ENCODE measurements at places on chromosomes 1 and 21. TPM values are rescaled to one million over a fixed set of nuclear protein-coding genes. Genes with fewer than 3 reads are reported as not detected.

BEST4 gene
- total RNA-seq, result not detected

DNA sequence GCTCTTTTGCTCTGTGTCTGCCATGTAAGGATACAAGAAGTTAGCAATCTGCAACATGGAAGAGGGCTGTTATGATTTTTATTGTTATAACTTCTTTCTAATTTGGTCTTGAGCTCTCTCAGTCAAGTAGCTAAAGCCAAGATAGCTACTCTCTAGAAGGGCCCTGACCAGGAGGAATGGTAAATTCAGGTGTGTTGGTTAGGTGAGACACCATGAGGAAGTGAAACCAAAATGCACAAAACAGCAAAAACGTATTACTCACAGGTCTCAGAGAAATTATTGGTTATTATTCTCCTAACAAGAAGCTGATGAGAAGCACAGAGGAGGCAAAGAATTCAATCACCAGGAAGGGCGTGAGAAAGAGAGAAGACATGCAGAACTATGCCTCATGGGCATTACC lies 51.8 kb upstream of the INSL5 start:
- no peak for DNase-seq

GRCh38 chr1:204445860-204446412 lies 34.3 kb upstream of the PPP1R15B start:
- peak; percentile 51 for DNase-seq

KIF26B gene
- 2.3 TPM for total RNA-seq

DNA sequence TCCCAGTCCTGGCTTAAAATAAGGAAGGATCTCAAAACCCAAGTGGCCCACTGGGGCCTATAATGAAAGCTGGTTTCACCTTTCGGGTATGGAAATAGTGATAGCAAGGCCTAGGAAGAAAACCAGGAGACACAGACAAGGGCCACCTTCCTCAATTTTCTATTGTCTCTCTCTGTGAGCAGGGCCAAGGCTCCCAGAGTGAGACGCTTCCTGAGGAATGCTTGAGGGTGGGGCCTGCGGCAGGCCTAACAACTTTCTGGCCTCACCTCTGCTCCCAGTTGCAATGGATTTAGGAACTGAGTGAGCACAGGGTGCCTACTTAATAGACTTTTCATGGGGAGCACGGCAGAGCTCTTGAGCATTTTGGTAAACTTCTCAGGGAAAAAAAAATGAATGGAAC lies 300.9 kb downstream of the ASTN1 start:
- DNase-seq, result no peak

CFHR5 gene
- total RNA-seq, result not detected

DNA sequence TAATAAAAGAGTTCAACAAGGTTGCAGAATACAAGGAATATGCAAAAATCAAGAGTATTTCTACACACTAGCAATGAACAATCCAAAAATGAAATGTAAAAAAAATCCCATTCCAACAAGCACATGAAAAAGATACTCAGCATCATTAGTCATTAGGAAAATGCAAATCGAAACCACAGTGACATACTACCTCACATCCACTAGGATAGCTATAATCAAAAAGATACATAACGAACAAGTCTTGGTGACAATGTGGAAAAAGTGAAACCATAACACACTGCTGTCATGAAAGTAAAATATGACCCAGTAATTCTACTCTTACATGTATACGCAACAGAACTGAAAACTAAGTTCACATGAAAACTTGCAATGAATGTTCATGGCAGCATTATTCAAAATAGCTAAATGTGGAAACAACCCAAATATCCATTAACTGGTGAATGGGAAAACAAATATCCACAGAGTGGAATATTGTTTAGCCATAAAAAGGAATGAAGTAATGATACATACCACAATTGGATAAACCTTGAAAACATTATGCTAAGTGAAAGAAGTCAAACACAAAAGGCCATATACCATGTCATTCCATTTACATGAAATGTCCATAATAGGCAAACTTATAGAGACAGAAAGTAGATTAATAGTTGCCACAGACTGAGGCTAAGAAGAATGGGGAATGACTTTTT lies 34.3 kb downstream of the PIK3R3 start:
- DNase-seq, result peak; percentile 34

- no peak for DNase-seq
Measured at GRCh38 chr1:211947396-211948295, 87.7 kb downstream of the INTS7 start.

DHX9 gene
- total RNA-seq, result 121 TPM

DNA sequence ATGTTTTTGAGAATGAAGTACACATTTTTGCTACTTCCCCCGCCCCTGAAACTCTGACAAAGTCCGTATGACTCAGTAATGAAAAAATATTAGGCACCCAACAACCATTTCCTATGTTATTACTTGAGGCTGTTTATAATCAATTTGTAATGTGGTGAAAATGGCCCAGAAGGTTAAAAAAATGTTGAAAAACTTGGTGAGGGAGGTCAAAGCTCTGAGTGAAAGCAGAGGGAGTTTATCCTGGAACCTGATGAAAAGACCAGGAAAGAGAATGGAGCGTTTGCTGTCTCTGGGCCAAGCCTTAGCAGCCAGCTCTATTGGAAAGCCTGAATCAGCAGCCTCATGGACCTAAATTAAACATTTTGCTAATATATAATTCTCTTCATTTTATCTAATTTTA lies 367.7 kb upstream of the NEGR1 start:
- no peak for DNase-seq

DNA sequence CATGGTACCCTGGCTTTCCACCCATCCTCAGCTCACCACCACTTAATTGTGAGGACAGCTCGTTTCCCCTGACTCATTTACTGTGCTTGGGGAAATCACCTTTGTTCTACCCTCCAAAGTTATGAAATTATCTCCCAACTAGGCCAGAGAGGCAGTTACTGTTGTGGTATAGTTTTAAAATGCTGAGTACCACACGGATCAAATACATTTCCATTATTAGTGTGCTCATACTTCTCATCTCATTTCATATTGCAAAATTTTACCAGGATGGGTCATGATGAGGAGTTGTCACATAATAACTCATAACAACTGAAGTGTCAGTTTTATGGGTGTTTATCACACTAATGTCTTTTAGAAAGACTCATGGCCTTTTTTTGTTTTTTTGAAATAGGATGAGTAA lies 9.2 kb upstream of the OR2B11 start:
- no peak for DNase-seq

DNA sequence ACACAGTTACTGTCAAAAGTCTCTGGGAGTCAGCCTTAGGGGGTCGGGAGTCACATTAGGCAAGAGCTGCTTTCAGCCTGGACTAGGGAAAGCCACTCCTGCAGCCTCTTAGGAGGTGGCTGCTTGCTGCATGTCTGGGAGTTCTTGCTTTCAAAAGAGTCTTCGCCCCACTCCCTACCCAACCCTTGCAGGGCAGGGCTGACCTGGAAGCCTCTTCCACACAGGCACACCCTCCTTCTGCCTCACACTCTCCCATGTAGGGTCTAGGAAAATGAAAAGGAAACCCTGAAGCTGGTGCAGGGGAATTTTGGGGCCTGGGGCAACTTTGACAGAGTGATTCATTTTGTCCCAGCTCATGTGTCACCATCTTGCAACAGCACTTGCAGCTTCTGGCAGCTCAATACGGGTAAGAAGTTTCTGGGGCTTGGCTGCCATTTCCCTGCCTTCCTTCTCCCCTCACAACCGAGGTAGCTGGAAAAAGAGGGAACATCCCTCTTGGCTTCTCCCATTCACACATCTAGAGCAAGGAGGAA lies 37.3 kb downstream of the KCND3 start:
- peak; percentile 50 for DNase-seq

- DNase-seq, result no peak
Measured at GRCh38 chr1:236018885-236019453, 45.9 kb downstream of the NID1 start.

GPR157 gene
- total RNA-seq, result 4.7 TPM

LAX1 gene
- total RNA-seq, result not detected

DNA sequence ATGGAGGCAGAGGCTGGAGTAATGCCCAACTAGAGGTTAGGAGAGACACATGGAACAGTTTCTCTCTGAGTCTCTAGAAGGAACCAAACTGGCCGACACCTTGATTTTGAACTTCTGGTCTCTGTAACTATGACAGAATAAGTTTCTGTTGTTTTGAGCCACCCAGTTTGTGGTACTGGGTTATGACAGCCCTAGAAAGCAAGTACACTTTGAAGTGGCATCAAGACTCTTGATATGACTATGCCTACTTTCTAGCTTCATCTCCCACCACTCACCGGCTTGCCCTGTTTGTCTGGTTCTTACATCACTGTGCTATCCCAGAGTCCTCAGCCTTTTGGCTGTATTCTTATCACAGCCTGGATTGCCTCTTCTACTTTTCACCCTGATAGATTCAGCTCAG lies 230.3 kb upstream of the USP24 start:
- DNase-seq, result no peak

DNA sequence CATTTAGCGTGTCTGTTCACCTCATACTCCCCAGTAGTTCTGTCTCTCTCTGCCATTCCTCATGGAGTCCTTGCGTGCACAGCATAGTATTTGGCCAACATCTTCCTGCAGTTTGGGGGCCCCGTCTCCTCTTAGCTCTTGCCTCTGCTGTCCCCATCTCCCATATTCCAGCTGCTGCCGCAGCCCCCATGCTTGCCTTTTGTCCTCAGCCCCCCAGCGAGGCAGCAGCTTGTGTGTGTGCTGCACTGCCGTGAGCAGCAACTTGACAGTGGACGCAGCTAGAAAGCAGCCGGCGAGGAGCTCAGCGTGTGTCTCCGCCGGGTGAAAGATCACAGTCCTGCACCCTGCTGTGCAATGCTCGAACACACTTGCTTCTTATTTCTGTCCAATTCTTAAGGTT lies 164.2 kb upstream of the COL6A1 start:
- no peak for DNase-seq

DNA sequence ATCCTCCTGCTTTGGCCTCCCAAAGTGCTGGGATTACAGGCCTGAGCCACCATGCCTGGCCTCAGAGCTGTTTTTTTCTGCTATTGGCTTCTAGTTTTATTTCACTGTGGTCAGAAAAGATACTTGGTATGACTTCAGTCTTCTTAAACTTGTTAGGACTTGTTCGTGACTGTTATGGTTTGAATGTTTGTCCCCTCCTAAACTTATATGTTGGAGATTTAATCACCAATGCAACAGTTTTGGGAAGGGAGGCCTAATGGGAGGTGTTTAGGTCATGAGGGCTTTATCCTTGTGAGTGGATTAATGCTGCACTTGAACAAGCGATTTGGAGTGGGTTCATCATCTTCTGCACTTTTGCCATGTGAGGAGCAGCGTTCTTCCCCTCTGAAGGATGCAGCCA lies 24.5 kb upstream of the SOD1 start:
- no peak for DNase-seq

GRCh38 chr1:206961668-206962067 lies 8.6 kb downstream of the FCAMR start:
- no peak for DNase-seq

GRCh38 chr1:214808845-214809460 lies 206.0 kb downstream of the CENPF start:
- peak; percentile 57 for DNase-seq

DNA sequence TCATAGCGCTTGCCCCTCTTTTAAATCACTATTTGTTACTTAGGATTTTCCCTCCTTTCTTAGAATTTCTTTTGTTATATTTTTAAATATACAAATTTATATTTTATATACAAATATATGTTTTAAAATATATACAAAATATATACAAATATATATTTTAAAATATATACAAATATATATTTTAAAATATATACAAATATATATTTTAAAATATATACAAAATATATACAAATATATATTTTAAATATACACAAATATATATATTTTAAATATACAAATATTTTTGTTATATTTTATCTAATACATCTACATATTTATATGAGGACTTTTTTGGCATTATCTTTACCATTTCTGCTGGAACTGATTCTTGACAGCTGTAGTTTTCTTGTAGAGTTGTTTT lies 50.9 kb upstream of the QSOX1 start:
- DNase-seq, result no peak

DNA sequence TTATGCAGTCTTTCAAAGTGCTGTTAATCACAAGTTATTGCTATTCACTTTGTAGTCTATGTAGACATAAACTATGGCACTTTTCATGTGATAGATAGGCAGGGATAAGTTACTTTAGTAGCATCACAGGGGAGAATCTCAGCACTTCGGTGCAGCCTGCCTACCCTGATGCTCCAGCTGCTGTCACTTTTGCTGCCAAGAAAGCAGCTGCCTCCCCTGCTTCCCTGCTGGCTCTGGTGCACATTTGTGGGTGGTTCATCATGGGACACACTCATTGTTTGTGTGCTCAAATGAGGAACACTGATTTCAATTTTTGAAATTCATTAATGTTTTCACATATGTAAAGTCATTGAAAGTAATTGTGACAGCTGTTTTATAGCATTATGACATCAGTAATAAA lies 272.6 kb downstream of the S1PR1 start:
- no peak for DNase-seq

GRCh38 chr1:239606850-239607400 lies 220.6 kb downstream of the CHRM3 start:
- DNase-seq, result no peak

DNA sequence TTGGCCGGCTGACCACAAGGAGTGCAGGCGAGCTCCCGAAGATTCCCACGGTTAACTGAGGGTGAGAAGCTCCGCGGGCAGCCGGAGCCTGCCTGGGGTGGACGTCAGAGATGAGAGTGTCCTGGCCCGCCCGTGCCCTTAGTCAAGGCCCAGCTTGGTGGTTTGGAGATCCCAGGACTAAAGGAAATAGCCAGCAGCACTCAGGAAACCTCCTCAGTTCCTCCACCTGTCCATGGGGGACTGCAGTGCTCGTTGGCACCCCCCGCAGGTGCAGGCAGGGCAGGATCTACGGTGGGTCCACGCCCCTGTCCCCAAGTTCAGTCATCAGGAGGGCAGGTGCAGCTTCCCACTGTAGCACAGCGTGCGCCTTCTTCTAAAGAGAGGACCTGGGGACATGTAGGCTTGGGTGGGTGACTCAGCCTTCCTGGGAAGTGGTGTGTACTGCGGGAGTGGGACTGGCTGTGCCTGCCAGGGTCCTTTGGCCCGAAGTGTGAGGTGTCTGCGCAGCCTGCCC lies 32.5 kb downstream of the SLX9 start:
- peak; percentile 33 for DNase-seq

GRCh38 chr1:178540646-178541045 lies 27.7 kb downstream of the TEX35 start:
- DNase-seq, result peak; percentile 91

GRCh38 chr21:42755766-42756579 lies 102.6 kb downstream of the PDE9A start:
- DNase-seq, result no peak

POTED gene
- not detected for total RNA-seq

All from RPMI7951 (cell line).